ENCODE measurements at places on chromosomes 5 and 9.

DNA sequence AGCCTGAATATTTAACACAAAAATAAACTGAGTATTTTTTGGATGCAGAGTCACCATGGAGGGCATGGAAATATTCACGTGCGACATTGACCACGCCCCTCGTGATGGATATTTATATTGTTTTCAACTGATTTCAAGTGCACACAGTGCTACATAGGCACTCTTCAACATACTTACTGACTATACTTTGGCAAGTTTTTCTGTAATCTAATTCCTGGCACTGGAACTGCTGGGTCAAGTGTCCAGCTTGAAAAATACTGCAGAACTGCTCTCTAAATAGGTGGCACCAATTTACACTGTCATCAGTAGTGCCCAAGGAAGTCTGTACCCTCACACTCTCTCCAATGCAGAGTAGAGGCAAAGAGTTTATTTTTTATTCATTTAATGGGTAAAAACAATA, 65.1 kb downstream of the FBN2 start:
- DNase-seq: no peak

DNA sequence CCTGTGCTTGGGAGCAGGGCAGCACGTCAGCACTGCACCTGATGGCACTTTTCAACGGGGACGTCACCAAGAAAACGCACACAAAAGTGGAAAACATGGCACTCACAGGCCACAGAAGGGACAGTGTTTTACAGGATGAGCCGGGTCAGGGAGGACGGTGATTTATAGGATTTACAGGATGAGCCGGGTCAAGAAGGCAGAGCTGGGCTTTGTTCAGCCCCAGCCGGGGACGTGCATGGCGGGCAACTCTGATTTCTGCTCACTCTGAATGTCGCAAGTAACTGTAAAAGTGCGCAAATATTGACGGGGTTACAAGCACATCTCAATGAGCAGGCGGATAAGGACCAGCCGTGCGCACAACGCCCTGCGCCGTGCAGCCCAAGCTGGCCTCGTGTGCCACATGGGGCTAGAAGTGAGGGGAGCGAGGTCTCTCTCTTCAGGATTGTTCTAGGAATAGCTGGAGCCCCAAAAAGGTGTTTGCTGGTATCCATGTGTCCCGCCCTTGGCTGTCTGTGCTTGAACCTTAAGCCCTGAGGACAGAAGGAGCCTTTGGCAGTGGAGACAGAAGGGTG, 16.4 kb downstream of the SLC6A18 start:
- DNase-seq: no peak

GRCh38 chr5:34484216-34484920, 171.8 kb upstream of the RAI14 start:
- no peak for DNase-seq

GRCh38 chr9:22405869-22406659, 40.6 kb upstream of the DMRTA1 start:
- no peak for DNase-seq

- peak; percentile 24 for DNase-seq
Observed at GRCh38 chr9:89530726-89531125, 32.8 kb upstream of the SEMA4D start.

GRCh38 chr9:36659500-36659899, 86.8 kb downstream of the MELK start:
- DNase-seq: no peak

DNA sequence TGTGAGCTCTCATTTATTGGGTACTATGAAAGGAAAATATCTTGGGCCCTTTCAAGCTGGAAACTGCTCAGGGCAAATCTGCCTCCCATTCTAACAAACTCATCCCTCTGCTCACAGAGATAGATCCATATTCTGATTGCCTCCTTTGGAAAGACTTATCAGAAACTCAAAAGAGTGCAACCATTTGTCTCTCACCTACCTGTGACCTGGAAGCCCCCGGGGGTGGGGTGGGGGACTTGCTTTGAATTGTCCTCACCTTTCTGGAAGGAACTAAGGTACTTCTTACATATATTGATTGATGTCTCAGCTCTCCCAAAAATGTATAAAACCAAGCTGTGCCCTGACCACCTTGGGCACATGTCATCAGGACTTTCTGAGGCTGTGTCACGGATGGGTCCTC, 125.3 kb downstream of the ATP10B start:
- no peak for DNase-seq

DNA sequence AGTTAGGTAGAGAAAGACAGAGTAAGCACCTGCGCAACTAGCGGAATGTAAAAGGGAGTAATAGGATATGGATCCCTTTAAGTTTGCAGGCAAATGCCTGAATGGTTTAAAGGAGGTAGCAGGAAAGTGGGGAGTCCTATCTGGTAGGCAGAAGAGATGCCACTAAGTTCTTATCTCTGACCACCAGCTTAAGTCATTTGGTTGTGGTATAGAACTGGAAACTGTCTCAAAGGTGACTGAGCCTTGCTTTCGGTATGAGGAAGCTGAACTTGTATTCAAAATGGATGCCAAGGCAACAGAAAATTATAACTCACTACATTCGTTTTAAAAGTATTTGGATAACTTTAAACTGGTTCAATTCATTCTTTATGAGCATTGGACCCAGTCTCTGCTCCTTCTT, 475.6 kb downstream of the DMRTA1 start:
- no peak for DNase-seq

DNA sequence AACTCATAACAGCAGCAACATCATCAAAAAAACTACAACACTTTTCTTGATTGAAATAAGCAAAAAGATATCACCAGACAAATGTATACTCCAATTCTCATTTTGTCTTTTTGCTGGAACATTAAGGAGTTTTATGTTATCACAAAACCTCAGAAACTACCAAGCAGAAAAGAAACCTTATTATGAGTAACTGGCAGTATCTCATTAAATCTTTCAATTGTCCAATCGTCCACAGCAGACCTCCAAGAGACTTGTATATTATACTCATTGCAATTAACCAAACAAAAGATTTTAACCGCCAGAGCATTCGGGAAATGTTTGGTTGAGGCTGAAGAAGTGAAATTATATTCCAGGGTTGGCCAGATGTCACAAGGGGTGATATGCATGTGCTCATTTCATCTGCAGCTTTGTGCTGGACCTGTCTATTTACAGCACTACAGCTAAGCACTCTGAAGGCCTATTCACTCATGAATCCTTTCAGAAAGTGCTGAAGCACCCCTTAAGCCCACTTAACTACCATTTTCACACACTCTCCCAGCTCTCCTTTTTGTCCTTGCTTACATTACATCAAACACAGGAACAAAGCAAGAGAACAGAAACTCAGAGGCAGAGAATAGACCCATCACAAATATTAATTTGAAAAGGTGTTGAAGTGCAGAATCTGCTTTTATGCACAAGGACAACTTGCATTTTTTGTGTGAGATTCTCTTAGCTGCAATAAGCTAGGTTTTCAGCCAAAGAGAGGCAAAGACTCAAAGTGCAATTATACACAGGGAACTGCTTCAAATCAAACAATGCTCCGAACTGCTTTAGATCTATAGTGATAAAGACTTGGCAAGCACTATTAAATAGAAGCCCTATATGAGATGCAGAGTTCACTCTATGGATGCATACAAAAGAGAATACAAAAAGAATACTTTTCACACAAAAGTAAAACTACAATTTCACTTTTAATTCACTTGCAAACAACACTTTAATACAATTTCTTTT, 150.4 kb upstream of the POU5F2 start:
- DNase-seq: no peak

- DNase-seq: no peak
Observed at GRCh38 chr9:101130054-101130453, 101.5 kb downstream of the PLPPR1 start.

GRCh38 chr9:113368982-113369854, 7.6 kb downstream of the HDHD3 start:
- no peak for DNase-seq

GRCh38 chr5:62282064-62282463, 23.9 kb upstream of the KIF2A start:
- peak; percentile 66 for DNase-seq

- no peak for DNase-seq
Observed at GRCh38 chr5:9149988-9150387, 395.9 kb downstream of the SEMA5A start.

GRCh38 chr5:101687349-101687985, 608.6 kb downstream of the SLCO4C1 start:
- DNase-seq: peak; percentile 45

- DNase-seq: peak; percentile 16
Observed at GRCh38 chr5:6633469-6634245, 417 bp downstream of the SRD5A1 start.

DNA sequence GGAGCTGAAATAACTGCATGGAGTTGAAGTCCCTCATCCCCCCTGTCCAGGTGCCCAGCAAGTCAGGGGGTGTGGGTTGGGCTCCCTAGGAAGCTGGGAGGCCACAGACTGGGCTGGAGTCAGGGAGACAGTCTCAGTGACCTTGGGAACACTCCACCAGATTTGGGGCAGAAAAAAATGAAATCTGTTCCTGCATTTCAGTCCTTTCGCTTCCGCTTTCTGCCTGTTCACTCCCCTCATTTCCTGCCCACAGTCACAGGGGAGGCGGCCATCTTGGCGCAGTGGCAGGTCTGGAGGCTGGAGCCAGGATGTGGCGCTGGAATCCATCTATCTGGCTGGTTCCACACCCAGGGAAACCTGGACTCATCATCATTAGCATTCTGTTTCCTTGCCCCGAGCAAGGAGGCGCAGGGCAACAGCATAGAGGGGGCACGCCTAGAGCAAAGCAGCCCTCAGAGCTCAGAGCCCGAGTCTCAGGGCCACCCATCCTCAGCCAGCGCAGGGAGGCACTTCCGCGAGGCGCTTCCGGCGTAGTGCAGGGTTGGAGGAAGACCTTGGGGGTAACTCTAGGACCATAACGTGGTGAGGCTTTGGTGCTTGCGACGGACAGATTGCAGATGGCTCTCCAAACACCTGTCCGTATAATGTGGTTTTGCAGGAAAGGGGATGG, 86.2 kb upstream of the HSPA9 start:
- peak; percentile 76 for DNase-seq

DNA sequence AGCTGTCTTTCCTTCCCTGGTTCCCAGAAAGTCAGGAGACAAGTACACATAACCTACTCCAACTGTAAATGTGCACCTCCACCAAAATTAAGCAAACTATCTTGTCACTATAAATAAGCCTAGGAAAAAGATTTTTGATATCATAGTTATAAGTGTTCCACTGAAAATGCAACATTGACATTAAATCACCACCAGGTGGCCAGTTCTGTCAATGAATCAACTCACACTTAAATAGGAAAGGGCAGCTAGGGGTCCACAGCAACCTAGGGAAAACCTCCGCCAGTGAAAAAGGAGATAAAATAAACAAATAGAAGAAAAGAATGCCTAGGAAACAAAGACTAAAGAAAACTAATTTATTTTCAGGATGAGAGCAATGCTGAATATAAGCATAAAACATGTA, 243.0 kb upstream of the PTPRD start:
- DNase-seq: peak; percentile 2

DNA sequence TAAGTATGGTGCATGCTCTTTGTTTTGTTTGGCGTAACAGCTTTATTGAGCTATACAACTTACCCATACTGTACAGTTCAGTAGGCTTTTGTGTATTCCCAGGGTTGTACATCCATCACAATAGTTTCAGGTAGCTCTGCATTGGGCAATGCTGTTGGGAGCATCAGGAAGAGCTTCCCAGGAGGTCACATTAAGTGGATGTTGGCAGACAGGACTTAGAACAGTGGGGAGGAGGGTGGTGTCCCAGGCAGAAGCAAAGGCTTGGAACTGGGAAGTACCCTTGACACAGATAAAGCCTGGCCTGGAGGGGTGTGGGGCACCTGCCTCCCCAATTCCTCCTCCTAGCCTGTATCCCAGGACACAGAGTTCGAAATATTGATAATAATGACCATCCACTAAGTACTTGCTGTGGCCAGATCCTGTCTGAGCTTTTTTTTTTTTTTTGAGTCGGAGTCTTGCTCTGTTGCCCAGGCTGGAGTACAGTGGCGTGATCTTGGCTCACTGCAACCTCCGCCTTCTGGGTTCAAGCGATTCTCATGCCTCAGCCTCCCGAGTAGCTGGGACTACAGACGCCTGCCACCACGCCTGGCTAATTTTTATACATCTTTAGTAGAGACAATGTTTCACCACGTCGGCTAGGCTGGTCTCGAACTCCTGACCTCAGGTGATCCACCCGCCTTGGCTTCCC, 1.3 kb downstream of the BBLN start:
- no peak for DNase-seq

DNA sequence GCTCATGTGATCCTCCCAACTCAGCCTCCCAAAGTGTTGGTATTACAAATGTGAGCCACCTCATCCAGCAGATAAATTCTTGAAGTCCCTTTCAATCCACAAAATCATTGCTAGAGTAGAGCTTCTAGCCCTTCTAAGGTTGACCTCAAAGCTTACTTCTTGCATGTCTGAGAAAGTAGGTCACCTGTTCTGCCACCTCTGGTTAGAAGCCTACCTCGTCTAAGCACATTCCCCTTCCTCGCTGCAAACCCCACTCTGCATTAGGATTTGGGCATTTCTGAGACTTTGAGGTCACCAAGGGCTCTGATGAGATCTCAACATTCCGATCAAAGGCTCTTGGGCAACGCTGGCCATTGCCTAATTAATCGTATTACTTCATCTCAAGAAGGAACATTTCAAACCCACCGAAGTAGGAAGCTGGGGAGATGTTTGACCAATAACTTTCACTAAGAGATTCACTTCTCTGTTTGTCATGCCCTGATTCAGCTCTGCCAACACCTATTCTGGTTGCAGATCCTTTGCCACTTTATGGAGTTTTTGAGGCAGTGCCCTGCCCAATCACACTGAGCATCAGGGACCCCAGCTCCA, 8.6 kb downstream of the ADAM19 start:
- DNase-seq: peak; percentile 84

DNA sequence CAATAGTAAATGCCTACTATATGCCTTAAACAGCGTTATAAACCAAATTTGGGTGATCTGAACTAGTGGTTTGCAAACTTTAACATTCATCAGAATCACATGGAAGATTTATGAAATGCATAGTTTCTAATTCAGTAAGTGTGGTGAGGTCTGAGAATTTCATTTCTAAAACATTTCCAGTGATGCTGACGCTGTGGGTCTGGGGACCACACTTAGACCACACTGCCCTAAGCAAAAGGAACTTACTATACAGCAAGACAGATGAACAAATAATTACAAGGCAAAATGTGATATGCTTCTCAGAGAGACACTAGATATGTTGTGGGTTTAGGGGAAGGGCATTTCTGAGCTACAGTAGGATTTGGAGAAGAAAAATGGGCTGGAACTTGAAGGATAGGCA, 72.6 kb downstream of the OXCT1 start:
- DNase-seq: no peak

DNA sequence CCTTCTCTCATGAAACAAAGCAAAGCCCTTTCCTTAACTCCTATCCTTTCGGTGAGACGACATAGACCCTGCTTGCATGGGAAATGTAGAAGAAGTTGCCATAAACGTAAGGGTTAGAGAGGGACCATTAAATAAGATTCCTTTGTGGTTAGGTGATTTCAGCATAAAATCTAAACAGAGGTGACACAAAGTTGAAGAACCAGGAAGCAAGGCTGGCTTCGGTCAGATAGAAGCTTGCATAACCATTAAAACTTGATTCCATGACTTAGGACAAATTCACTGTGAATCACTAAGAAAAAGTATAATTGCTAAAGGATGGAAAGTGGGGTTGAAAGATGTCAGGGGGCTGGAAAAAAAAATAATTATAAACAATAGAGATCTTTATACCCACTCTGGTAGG, 30.9 kb upstream of the ABLIM3 start:
- DNase-seq: peak; percentile 12

Data from suppressor macrophage (primary cell).